Foreskin keratinocyte (primary cell): ENCODE measurements at places on chromosomes 3 and 15. TPM values are rescaled to one million over a fixed set of nuclear protein-coding genes. Genes with fewer than 3 reads are reported as not detected.

- DNase-seq, result no peak
Measured at GRCh38 chr3:140706360-140706759, 28.5 kb downstream of the TRIM42 start.

GRCh38 chr3:47113669-47114365 lies 50.1 kb downstream of the SETD2 start:
- DNase-seq, result peak; percentile 97

DNA sequence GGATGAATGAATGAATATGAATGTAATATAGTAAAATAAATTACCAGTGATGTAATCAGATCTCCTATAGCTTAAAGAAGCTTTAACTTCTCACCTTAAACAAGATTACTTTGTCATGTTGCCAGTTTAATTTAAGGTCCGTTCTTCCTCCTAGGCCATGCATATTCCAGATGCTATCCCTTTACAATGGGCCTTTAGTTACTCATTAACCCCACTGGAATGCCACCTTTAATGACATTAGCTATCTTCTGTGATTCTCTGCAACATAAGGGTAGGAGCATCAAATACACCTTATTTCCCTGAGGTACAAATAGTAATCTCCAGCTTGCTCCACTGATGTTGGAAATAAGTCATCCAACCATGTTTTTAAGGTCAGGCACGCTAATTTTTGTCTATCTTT lies 63.0 kb upstream of the TIMP4 start:
- no peak for DNase-seq

GRCh38 chr3:66010739-66011655 lies 27.7 kb downstream of the MAGI1 start:
- DNase-seq, result peak; percentile 93

DNA sequence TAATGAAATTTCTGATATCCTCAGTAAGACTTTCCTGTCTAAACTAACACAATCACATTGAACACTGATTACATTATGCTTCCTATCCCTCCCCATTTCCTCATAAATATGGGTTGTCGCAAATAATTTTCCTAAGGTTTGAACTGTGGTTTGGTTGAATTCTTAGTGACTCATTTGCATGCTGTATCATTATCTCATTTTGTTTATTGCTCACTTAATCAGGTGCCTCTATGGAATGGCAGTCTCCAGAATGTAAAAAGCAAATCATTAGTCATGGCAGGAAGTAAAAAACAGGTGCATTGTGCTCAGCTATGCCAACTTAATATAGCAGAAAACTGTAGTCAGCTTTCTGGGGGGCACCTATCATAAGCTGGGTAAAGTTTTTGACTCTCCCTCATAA lies 216.0 kb upstream of the ZBTB20 start:
- peak; percentile 19 for DNase-seq

DCLK3 gene
- not detected in 2 replicates for total RNA-seq
